ENCODE measurements at places on chromosomes 5 and 9.

GRCh38 chr9:87792831-87793288 is 66.9 kb downstream of the CTSL start:
- DNase-seq: no peak

DNA sequence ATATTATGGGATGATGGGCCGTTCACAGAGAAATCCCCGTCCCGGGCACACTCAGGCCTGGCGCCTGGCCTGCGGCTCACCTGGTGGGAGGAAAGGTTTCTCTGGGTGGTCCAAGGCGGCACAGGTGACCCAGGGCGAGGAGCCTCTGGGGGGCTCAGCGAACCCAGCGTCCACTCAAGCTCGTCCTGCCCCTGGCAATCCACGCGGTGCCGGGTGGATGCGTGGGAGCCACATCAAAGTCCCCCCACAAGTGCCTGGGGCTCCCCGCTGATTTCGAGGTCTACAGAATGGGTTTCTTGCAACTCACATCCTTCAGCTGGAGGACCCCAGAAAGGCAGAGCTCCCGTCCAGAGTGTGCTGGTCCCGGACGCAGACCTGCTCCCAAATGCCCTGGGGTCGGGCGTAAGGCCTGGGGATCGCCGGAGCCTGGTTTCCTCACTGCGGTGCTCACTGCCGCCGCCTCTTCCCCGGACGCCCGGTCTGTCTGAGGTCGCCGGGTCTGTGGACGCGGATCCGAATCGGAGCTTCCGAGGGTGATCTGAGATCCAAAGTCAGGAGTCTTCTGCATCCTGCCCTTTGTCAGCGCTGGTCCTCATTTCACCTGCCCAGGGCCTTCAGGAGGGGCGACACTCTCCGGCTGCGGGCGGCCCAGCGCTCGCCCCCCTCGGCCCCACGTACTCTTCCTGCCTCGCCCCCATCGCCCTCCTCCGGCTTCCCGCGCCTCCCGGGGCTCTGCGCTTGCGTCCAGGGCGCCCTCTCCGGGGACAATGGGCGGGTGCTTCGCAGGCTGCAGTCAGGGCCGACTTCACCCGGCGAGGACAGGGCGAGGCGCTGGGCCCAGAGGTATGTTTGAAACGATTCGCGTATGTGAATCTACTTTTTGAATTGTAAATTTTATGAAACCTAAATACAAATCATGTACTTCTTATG is 20.0 kb upstream of the RUFY1 start:
- DNase-seq: peak; percentile 49

GRCh38 chr5:74624501-74624900 is 16.0 kb downstream of the ENC1 start:
- no peak for DNase-seq

DNA sequence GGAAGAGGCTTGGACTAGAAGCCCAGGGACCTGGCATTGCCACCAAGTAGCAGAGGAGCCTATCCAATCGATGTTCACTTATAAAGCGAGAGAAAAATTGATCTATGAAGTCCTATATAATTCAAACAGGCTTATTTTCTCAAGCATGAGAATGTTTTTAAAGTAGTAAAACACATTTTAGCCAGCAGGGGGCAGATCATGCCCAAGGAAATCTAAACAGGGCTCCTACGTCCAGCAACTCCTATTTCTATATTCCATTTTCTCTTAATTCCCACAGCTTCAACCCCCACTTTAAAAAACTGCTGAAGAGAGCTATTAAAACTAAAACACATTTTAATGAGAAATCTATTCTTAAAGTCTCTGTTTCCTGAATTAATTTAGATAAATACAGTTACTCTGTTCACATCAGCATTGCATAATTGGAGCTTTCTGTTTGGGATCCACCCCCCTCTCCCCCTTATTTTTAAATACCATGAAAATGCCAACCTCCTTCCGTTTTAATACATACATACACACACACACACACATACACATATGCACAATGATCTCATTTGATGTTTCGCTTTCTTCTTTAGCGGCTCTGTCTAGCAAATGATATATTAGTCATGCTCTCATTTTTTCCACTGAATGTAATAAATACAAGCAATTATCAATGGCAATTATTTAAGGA is 144.9 kb downstream of the MYO10 start:
- peak; percentile 67 for DNase-seq

DNA sequence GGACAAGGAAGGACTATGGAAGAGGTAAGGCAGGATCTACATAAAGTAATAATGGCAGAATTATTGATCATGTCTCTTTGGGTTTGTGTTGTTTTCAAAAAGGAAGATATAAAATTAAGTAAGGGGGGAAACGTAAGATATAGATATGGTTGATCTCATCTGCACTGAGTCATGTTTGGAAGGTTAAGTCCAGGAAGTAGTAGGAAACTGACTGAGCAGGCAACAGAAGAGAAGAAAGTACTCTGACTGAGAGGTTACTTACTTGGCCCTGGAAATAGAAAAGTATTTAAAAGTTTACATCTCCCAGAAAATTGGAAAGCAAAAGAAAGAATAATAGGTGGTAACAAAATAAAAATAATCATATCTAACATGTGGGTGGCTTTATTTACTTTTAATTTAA is 405.3 kb upstream of the RGMB start:
- DNase-seq: no peak

DNA sequence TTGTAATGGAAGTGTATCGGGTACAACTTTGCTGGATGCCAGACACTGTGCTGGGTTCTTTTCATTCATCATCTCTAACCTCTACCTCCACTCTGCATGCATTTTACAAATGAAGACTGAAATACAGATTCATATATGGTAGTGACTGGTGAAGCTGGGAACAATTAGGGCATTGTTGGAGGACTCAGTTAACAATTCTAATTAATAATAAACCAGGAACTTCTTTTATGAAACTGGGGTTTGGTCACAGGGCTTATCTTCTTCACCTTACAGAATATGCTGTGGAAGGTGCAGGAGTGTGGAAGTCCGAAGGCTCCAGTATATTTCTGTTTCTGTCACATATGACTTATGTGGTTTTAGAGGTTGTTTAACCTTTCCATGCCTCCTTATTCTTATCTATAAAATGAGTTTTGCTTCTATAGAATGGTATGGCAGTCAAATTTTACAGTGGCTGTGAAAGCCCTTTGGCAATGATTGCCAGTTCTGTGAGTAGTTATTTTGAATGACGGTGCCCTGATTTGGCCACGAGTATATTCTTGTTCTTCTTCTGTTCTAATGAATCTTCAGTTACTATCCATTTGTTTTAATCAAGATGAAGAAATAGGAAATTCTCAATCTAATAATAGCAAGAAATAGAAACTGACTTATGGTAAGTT is 284.7 kb downstream of the GABRB2 start:
- DNase-seq: no peak

DNA sequence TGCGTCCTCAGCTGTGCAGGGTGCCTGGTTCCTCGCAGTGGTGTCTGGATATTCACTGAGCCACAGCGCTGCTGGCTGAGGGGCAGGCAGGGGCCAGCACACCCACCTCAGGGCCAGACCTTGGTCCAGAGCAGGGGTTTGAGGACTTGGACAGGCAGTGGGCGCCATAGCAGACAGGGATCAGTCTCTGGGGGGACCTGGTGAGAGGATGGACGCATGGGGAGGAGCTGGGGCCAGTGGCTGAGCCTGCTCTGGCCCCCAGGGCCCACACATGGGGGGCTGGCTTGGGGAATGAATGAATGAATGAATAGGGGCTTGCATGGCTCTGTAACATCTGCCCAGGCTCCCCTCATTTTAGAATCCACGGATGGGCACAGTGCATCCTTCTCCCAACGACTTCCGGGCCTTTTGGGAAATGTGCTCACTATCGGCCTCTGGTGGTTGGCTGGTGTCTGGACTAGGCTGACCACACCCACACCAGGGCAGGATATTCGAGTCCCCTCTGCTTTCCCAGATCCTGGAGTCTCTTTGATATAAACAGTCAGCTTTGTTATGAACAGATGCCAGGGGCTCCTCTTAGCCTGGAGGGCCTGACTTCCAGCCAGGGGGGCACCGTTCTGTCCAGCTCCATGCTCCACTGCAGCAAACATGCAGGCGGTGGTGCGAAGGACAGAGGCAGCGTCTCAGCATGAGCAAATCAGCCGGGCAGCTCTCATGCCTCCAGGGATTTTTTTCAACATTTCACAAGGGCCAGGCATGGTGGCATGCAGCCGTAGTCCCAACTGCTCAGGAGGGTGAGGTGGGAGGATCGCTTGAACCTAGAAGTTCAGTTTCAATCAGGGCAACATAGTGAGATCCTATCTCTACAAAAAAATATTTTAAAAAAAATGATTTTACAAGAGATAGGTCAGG is 62.6 kb downstream of the NEK6 start:
- DNase-seq: peak; percentile 40
